ENCODE measurements at places on chromosomes 7 and 10.

DNA sequence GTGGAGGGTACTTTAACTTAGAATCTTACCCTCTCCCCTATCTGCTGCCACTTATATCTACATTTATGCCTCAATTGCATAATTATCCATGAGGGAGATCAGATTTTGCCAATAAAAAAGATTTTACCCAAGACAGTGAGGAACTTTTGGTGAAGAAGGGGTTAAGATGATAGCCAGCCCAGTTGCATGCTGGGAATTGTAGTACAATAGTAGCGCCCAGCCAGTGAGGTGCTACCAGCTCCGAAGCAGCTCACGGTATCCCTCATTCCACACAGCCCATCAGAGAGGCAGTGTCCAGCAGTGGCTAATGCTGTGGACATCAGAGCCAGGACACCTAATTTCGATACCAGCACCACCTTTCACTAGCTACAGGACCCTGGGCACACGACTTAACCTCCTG, 5.9 kb upstream of the LGI1 start:
- DNase-seq: peak; percentile 45

DNA sequence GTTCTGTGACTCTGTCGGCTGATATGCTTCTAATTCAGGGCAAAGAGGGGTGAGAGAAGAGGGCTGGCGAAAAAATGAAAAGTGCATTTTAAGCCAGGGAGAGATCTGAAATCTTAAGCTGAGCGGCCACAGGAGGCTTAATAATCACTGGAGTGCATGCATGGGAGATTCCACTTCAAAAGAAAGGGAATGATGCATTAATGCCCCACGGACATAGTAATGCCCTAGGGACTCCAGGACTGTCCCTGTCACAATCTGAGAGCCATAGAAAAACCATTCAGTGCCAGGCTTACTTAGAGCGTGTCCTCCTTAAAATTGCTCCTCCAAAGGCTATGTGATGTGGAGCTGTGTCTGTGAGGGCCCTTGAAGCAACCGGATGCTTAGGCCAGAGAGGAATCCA, 75.1 kb downstream of the NHLRC2 start:
- no peak for DNase-seq

DNA sequence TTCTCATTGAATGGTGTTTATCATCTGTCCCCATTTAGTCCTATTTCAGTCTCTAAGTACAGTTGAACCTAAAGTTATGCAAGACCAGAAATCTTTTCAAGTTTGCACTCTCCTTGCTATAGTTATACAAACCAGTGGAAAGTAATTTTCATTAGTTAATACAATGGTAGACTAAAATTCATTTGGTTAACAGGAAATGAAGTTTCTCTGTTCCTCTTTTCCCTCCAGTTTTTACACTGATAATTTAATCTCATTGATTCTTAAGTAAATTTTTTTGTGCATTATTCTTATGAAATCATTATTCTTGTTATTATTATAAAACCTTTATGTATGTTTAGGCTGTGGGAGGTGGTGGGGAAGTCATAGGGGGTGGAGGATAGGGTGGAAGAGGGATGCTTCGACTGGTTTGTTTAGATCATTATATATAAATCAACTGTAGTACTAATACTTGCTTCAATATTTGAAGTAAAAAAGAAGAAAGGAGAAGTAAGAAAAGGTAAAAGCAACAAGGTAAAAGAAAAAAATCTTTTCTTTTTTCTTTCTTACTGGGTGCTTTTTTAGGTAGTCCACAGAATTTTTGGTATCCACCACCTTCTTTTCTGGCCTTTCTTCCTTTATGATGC, 104.1 kb downstream of the GPR85 start:
- DNase-seq: no peak

- DNase-seq: no peak
These were observed 28.1 kb upstream of the PTN start for GRCh38 chr7:137371616-137372015.

GRCh38 chr10:119360181-119360921, 153.0 kb downstream of the GRK5 start:
- peak; percentile 39 for DNase-seq

GRCh38 chr10:86688398-86688921, 20.1 kb downstream of the LDB3 start:
- peak; percentile 73 for DNase-seq

DNA sequence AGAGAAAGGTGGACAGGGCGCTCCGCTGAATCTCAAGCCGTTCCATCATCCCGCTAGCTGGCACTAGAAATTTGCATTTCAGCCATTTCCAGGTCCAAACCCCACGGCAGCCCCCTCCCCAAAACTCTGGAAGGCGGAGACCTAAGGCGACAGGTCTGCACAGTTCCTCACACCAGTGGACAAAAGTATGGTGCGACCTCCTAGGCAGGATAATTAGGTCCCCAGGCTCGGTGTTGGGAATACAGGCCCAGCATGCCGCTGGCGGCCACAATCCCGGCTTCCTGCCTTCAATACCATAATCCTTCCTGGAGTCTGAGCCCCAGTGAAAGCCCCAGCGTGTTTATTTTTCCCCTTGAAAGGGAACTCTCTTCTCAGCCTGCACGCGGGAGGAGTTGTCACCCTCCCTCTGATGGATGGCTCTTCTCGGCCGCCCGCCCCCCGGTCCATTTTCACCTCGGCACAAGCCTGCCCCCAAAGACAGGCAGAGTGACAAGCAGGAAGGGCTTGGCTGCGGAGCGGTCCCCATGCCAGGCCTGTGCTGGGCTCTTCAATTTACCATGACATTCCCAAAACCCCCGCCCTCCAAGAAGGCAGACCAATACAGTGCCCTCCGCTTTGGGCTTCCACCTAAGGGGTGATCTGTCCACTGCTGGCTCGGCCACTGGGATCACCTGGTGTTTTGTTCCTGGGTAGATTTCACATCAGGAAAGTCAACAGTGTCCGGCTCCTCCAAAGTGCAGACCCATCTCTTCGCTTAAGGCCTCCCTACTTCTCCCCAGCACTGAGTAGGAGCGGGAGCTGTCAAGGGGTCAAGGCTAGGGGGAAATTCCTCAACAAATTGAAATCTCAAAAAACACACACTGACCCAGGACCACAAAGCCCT, 2.2 kb downstream of the FGFR2 start:
- no peak for DNase-seq

DNA sequence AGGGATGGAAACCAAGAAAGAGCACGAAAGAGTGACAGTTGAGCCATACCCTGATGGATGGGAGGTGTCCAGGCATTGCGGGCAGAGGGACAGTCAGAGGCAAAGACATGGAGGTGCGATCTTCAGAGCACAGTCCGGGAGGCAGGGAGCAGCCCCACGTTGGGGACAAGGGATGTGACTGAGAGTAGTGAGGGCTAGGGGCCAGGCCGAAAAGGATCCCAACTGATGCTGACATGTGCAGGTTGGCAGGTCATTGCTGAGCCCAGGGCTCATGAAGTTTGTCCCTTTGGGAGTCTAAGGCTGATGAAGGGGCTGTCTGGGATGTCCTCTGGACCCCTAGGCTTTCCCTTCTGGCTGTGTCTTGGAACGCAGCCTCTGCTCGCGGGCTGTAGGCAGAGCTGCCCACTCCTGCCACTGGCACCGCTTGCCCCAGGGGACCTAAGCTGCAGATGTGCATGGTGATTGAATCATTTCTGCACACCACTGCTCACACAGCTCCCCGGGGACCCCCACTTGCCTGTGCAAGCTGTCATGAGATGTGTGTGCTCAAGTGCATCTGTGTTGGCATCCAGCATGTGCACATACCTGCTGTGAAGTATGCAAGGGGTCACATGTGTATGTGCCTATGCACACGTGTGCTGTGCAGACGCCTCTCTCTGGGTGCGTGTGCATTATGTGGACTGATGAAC, 125.1 kb downstream of the ZMIZ1 start:
- no peak for DNase-seq

DNA sequence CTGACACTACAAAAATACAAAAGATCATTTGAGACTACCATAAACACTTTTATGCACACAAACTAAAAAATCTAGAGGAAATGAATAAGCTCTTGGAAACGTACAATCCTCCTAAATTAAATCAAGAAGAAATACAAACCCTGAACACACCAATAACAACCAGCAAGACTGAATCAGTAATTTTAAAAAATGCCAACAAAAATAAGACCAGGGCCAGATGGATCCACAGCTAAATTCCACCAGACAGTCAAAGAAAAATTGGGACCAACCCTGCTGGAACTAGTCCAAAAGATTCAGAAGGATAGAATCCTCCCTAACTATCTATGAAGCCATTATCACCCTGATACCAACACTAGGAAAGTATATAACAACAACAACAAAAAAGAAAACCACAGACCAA, 277.4 kb downstream of the AGMO start:
- DNase-seq: no peak

DNA sequence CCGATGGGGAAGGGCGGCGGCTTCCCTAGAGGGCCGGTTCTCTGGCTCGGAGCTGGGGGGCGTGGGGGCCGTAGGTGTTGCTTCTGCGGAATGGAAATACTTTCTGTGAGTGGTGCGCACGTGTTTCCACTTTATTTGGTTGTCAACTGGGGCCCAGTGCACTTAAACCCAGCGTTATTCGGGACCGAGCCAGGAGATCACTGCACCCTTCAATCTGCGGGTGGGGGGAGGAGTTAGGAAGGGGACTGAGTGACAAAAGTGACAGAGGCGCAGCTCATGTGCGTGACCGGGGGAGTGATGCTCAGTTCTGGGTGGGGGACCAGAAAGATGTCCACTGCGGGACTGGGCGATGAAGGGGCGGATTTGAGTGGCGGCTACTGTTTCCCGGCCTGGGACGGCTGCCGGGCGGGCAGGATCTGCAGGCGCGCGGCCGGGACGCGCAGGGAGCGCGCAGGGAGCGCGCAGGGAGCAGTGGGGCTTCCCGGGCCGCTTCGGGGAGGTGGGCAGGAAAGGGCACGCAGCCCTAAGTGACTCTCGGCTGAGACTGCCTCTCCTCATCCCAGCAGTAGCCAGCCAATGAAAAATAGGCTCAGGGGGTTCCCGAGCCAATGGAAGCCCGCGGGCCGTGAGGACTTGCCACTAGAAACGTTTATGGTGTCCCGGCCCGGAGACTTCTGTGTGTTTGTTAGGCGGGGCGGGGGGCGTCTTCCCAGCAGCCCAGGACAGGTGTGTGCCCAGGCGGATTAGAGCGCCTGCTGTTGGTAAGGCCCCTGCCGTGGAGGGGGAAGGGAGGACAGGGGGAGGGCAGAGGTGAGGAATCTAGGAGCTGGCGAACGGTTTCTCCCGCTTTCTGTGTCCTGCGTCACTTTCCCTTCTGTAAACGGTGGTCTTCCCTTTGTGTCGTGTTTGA, 54.3 kb upstream of the KDM7A start:
- DNase-seq: peak; percentile 44

GRCh38 chr10:14179251-14179650, 151.5 kb downstream of the FRMD4A start:
- DNase-seq: no peak

GRCh38 chr10:133592716-133593115, 27.3 kb upstream of the SYCE1 start:
- no peak for DNase-seq

DNA sequence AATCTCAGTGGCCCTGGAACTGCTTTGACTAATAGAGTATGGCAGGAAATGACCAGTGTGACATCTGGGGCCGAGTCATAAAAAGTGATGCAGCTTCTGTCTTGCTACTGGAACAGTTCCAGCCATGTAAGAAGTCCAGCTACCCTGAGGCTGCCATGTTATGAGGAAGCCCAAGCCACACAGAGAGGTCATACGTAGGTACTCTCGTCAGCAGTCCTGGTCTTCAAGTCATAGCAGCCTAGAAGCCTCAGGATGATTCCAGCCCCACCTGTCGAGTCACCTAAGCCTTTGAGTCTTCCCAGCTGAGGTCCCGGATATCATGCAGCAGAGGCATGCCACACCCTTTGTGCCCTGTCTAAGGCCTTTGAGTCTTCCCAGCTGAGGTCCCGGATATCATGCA, 92.1 kb downstream of the PPP1R3C start:
- no peak for DNase-seq

DNA sequence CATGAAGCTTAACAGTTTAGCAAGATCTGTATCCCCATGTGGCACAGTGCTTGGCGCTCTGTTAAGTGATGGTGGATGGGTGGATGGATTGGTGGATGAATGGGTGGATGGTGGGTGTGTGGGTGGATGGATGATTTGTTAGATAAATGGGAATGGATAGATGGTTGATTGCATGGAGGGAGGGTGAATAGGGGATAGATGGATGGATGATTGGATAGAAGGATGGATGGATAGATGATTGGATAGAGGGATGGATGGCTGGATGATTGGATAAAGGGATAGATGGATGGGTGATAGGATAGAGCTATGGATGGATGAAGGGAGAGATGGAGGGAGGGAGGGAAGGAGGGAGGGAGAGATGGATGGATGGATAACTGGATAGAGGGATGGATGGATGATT, 229.7 kb downstream of the CUX1 start:
- no peak for DNase-seq

DNA sequence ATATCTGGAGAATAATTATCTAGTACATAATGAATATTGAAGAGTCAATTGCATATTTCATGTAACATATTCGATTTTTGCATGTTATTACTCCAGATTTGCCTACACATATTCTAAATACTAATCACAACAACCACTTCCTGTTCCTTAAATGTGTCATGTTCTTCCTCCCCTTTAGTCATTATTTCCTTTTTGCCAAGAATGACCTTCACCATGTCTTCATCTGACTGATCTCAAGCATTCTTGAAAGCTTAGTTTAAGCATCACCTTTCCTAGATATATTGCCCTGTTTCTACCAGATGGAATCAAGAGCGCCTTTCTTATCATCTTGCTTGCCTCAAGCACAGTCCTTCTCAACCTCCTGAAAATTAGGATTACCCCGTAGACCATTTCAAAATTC, 23.5 kb upstream of the MEOX2 start:
- DNase-seq: no peak

DNA sequence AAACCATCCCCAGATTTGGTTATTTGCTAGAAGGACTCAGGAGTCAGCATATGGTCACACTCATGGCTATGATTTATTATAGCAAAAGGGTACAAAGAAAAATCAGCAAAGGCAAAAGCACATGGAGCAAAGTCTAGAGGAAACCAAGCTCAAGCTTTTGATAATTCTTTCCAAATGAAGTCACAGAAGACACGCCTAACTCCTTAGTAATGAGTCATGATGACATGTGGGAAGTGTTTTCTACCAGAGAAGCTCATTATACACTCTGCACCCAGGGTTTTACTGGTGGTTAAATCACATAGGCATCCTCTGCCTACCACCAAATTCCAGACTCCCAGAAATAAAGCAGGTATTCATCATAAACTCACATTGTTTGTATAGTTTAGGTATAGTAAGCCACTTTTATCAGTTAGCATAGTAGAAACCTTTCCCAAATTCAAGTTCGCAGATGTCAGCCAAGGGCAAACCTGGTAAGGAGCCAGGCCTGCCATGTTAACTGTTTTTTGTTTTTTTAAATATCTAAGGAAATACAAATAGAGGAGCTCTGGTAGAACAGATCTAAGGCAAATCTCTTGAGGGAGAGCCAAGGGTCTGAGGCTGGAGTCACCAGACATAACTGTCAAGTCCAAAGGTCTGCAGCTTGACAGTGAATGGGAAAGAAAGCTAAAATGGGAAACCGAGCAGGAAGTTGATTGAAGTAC, 15.4 kb upstream of the HIBADH start:
- peak; percentile 93 for DNase-seq

DNA sequence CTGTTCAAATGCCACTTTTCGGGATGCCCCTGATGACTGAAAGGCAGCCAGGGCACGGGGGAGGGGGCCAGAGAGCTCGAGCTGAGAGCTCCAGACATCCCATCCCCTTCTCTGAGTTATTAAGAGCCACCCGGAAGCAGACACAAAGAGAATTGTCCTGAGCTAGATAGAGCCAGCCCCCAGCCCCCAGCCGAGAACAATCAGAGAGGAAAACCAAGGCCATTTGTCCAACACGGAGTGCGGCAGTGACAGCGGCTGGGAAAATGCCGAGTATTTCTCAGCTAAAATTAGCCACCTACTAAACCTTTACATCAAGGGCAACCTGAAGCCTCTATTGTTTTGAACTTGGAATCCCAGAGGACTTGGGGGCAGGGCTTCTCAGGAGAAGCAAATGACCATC, 51.0 kb downstream of the UNC5B start:
- no peak for DNase-seq

Data from A549 (cell line).